ENCODE measurements at places on chromosomes 5 and 9.

DNA sequence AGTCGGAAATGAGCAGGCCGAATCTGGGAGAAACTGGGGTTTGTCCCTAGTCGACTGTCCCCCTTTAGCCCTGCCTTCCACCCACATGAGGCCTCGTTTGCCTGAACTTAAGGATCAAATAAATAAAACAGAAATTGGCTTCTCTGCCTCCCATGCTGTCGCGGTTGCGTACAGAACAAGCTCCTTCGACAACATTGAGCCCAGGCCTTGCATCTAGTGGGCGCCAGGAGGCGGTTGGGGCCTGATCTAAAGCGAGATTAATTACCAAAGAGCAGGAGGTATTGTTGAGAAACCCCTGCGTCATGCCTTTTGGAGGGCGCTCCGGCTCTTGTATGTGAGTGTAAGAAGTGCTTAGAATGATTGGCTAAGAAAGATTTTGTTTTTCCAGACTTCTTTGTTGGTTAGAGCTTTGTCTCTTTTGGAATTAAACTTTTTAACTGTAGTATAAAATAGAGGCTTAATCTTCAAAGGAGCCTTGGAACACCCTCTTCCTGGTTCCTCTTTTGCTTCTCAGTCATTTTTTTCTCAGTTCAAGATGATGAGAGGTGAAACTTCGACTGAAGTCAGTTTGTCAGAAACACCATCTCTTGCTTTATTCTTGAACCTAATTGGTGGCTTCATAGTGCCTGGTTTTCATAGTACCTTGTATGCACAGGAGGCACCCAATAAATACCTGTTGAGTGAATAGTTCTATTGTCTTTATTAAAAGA is 828 bp downstream of the ATP6V0E1 start:
- peak overlapping the region; percentile 99 for H3K27ac ChIP-seq
- no peaks in the 10 kb centered on the region for H3K27me3 ChIP-seq
- H3K4me1 ChIP-seq: peaks cover 23% of the 10 kb centered on the region
- H3K36me3 ChIP-seq: peaks cover 28% of the 10 kb centered on the region

GRCh38 chr5:1771149-1772065 is 28.2 kb downstream of the MRPL36 start:
- no peak for DNase-seq
- no peak overlapping the region for H3K27ac ChIP-seq
- H3K4me1 ChIP-seq: no peaks in the 10 kb centered on the region
- H3K27me3 ChIP-seq: no peaks in the 10 kb centered on the region
- no peaks in the 10 kb centered on the region for H3K36me3 ChIP-seq
- no peak overlapping the region for H3K4me3 ChIP-seq

DNA sequence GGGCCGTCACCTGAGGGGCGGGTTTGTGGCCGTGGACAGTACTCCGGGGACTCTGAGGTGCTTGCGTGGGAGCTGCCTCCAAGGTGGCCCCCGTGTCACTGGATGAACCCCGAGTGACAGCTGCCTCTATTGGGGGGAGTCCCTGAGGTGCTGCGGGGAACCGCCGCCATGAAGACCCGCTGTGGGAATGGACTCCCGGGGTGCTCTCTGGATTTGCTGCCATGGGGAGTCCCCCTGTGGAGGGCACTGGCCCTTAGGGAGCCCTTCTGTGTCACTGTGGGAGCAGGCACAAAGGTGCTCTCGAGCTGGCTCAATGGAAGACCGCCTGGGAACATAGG is 100.2 kb upstream of the CCL21 start:
- H3K4me1 ChIP-seq: peaks cover 2% of the 10 kb centered on the region
- H3K36me3 ChIP-seq: peaks cover 2% of the 10 kb centered on the region
- DNase-seq: no peak
- no peak overlapping the region for H3K4me3 ChIP-seq
- peaks cover 61% of the 10 kb centered on the region for H3K27me3 ChIP-seq
- H3K27ac ChIP-seq: no peak overlapping the region

DNA sequence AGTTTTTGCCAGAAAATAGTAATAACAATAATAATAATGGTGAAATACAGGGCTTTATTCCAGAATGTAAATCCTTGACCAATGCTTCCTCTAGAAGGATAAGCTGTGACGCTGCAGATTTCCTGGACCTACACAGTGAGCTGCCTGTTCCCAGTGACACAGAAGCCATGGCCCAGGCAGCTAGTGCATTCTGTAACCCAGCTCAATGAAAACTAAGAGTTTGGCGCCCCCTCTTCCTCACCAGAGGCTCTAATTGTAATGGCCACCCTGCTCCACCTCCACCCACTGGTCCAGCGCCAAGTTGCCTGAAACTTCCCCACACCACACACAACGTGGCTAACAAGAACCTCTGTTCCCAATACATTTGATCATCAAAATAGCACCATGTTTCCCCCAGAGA is 248.1 kb downstream of the CETN3 start:
- H3K27me3 ChIP-seq: no peaks in the 10 kb centered on the region
- no peak overlapping the region for H3K27ac ChIP-seq
- H3K4me1 ChIP-seq: no peaks in the 10 kb centered on the region
- DNase-seq: peak; percentile 3

DNA sequence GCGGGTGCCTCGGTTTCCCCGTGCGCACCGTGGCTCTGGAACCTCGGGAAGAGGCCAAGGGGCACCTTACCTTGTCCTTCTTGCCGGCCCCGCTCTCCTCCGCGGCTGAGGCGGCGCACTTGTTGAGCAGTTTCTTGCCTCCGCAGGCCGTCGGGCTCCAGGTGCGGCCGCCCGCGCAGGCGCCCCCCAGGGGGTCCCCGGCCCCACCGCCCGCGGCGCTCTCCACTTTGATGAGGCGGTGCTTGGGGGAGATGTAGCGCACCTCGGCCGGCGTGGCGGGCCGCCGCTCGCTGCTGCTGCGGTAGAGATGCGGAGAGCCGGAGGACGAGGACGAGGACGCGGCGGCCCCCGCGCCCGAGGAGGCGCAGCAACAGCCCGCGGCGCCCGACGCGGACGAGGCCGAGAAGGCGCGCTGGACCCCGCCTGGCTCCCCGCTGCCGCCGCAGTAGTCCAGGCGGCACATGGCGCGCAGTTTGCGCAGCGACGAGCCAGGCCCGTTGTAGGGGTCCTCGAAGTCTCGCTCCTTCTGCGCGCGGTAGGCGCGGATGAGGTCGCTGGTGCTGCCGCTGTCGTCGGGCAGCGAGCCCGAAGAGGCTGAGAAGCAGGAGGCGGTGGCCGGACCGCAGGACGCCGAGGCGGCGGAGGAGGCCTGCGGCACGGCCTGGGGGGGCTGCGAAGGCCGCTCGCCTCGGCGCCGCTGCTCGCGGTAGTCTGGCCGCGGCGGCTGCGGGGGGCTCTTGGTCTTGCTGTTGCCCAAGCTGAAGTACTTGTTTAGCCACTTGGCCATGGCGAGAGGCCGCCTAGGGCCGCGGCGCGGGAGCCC is 957 bp downstream of the SHB start:
- H3K27ac ChIP-seq: no peak overlapping the region
- H3K4me3 ChIP-seq: peak overlapping the region; percentile 80
- peaks cover 12% of the 10 kb centered on the region for H3K27me3 ChIP-seq
- peak; percentile 18 for DNase-seq

- H3K36me3 ChIP-seq: no peaks in the 10 kb centered on the region
- peaks cover 9% of the 10 kb centered on the region for H3K4me1 ChIP-seq
- H3K27me3 ChIP-seq: peaks cover 68% of the 10 kb centered on the region
- DNase-seq: no peak
- no peak within 1 kb of the TSS for H3K27ac ChIP-seq
These were observed at the start of gene RXFP3 for GRCh38 chr5:33936381-33937016. TSS of gene RXFP3 (plus strand) at chr5:33936386. CDS start at chr5:33936741, 355 bp downstream.

DNA sequence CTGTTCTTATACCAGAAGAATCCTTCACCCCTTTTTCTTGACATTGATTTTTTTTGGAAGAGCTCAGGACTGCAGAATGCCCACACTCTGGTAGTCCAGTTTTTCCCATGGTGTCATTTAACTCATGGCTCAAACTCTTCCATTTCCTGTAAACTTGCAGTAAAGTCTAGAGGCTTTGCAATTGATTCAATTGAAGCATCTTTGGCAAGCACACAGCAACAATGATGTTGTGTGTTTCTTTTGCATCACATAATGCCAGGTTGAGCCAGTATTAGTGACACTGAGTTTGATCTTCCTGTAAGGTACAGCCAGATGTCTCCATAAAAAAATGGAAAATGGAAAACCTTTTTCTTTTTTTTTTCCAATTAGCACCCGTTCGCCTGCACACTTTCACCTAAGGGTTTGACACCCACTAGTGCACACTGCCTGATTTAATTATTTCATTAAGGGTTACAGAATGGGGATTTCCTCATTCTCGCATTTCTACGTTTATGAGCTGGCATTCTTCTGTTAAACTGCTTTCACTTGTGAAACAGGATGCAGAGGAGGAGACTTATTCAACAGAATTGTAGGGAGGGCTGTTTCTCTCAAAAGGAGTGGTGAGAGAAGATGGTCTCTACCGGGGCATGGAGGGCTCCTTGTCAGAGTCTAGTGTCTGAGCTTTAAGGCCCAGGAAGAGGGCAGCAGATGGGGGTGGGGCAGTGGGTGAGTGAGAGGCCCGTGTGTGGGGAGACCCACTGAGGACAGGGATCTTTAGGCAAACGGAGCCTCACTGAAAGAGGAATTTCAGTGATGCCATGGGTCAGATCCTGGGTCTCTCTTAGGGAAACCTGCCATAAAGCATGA is 2.2 kb upstream of the S1PR3 start:
- peak overlapping the region; percentile 72 for H3K27ac ChIP-seq
- peak overlapping the region; percentile 18 for H3K4me3 ChIP-seq
- peaks cover 42% of the 10 kb centered on the region for H3K27me3 ChIP-seq
- peak; percentile 14 for DNase-seq
- H3K4me1 ChIP-seq: peaks cover 30% of the 10 kb centered on the region

GRCh38 chr5:135242866-135243555 is 156.0 kb downstream of the MACROH2A1 start:
- H3K27ac ChIP-seq: no peak overlapping the region
- no peaks in the 10 kb centered on the region for H3K4me1 ChIP-seq
- no peak overlapping the region for H3K4me3 ChIP-seq
- DNase-seq: no peak

GRCh38 chr5:55568654-55569512 is 34.1 kb upstream of the PLPP1 start:
- no peaks in the 10 kb centered on the region for H3K36me3 ChIP-seq
- no peak overlapping the region for H3K27ac ChIP-seq
- H3K4me3 ChIP-seq: no peak overlapping the region
- DNase-seq: no peak
- H3K4me1 ChIP-seq: peaks cover 3% of the 10 kb centered on the region

- H3K4me1 ChIP-seq: peaks cover 2% of the 10 kb centered on the region
- no peaks in the 10 kb centered on the region for H3K36me3 ChIP-seq
- H3K27ac ChIP-seq: no peak overlapping the region
- DNase-seq: no peak
- H3K27me3 ChIP-seq: peaks cover 9% of the 10 kb centered on the region
- no peak overlapping the region for H3K4me3 ChIP-seq
These were observed 98.2 kb upstream of the ALDH1A1 start for GRCh38 chr9:73050887-73051550.

GRCh38 chr5:52725065-52725746 is 62.5 kb upstream of the ITGA1 start:
- peaks cover 9% of the 10 kb centered on the region for H3K36me3 ChIP-seq
- peak overlapping the region; percentile 67 for H3K27ac ChIP-seq
- H3K27me3 ChIP-seq: no peaks in the 10 kb centered on the region
- peaks cover 42% of the 10 kb centered on the region for H3K4me1 ChIP-seq
- no peak for DNase-seq

DNA sequence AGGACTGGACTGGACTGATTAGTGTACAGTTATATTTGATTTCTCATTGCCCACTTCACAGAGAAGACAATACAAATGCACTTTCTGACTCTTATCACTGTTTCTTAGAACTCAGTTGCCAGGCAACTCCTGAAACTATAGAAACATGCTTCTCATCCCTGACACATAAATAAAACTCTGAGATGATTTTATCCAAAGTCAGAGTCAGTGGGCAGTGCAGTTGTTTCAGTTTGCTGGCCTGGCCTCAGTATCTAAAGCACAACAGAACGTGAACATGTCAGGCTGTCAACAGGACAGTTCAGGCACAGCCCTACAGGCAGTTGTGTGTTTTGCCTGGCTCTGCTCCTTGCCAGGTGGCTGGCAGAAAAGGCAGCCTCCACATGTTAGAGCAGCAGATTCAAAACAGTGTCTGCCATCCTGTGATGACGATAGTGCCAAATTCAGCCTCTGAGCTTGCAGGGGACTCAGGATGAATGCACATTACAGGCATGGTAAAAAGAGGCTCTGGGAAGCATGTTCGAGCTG is 65.1 kb upstream of the CCDC152 start:
- no peak for DNase-seq
- no peaks in the 10 kb centered on the region for H3K4me1 ChIP-seq
- no peaks in the 10 kb centered on the region for H3K27me3 ChIP-seq
- no peak overlapping the region for H3K27ac ChIP-seq

- H3K27ac ChIP-seq: no peak overlapping the region
- no peak for DNase-seq
- no peaks in the 10 kb centered on the region for H3K36me3 ChIP-seq
- H3K27me3 ChIP-seq: no peaks in the 10 kb centered on the region
These were observed 11.5 kb downstream of the CCDC127 start for GRCh38 chr5:206406-206805.

DNA sequence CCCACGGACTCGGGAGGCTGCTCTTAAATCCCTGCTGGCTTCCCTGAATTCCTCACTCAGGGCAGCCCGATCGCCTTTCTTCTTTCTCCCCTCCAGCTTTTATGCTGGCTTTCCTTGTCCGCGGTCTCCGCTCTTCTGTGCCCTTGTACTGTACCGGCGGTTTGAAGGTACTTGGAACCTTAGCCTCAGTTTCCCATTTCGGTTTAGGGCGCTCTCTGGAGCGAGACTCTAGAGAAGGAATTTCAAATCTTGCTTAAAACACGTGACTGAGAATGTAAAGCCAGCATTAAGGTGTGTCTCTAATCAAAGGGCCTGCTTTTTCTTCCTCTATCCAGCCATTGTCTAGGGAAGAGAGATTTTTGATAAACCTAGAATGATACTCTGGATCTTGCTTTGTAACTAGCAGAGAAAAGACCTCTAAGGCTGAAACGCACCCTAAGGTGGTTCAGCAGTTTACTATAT is 650 bp downstream of the GPR107 start:
- H3K27ac ChIP-seq: peak overlapping the region; percentile 90
- peaks cover 11% of the 10 kb centered on the region for H3K36me3 ChIP-seq
- peaks cover 34% of the 10 kb centered on the region for H3K4me1 ChIP-seq
- H3K4me3 ChIP-seq: peak overlapping the region; percentile 97
- DNase-seq: no peak
- no peaks in the 10 kb centered on the region for H3K27me3 ChIP-seq

DNA sequence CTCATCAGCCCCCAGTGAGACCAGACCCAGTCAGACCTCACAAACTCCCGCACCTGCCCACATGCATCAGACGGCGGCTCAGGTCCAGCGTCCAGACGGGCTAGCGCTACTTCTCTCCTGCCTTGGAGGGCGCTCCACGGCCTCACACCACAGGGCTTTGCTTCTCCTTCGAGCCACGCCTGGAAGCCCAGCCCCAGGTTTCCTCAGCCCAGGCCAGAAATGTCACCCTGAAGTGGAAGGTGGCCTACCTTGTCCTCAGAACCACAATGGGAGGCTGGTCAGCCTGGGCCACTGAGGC is 2.8 kb downstream of the NACC2 start:
- no peak overlapping the region for H3K4me3 ChIP-seq
- no peaks in the 10 kb centered on the region for H3K27me3 ChIP-seq
- H3K36me3 ChIP-seq: no peaks in the 10 kb centered on the region
- H3K4me1 ChIP-seq: peaks cover 3% of the 10 kb centered on the region

All from activated naive CD8-positive, alpha-beta T cell treated with anti-CD3 and anti-CD28 coated beads for 36 hours (primary cell).